Naive thymus-derived CD4-positive, alpha-beta T cell (primary cell): ENCODE measurements at places on chromosomes 1 and 21. TPM values are rescaled to one million over a fixed set of nuclear protein-coding genes. Genes with fewer than 3 reads are reported as not detected.

The TMPRSS3 gene
- 1.5 TPM for total RNA-seq

The PDC gene
- total RNA-seq = not detected

DNA sequence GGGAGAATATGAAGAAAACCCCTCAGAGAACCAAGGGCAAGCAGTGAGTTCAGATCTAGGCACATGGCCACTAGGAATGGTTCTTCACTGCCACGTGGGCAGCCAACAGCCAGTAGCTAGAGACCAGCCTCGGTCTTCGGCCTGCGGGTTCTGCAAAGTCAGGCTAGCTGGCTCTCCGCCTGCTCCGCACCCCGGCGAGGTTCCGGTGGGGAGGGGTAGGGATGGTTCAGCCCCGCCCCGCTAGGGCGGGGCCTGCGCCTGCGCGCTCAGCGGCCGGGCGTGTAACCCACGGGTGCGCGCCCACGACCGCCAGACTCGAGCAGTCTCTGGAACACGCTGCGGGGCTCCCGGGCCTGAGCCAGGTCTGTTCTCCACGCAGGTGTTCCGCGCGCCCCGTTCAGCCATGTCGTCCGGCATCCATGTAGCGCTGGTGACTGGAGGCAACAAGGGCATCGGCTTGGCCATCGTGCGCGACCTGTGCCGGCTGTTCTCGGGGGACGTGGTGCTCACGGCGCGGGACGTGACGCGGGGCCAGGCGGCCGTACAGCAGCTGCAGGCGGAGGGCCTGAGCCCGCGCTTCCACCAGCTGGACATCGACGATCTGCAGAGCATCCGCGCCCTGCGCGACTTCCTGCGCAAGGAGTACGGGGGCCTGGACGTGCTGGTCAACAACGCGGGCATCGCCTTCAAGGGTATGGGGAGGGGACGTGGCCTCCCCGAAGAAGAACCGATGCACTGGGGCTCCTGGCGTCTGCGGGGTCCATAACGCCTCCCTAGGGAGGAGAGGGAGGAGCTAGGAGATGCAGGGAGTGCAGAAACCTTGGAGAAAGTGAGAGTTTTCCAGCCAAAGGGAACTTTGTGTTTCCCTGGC lies at the start of gene CBR1:
Gene CBR1, plus strand, starts transcription at position 312 of the 871 bp plus-strand sequence. Its CDS starts 92 bp downstream, at position 404.
- H3K4me1 ChIP-seq = peaks cover 5% of the 10 kb centered on the region
- peak; percentile 81 for DNase-seq
- H3K27ac ChIP-seq = peak within 1 kb of the TSS; percentile 65

- no peak overlapping the region for H3K4me3 ChIP-seq
- no peaks in the 10 kb centered on the region for H3K27me3 ChIP-seq
- H3K27ac ChIP-seq = no peak overlapping the region
- no peak for DNase-seq
Observed at GRCh38 chr1:182175361-182175931, 113.9 kb upstream of the ZNF648 start.

DNA sequence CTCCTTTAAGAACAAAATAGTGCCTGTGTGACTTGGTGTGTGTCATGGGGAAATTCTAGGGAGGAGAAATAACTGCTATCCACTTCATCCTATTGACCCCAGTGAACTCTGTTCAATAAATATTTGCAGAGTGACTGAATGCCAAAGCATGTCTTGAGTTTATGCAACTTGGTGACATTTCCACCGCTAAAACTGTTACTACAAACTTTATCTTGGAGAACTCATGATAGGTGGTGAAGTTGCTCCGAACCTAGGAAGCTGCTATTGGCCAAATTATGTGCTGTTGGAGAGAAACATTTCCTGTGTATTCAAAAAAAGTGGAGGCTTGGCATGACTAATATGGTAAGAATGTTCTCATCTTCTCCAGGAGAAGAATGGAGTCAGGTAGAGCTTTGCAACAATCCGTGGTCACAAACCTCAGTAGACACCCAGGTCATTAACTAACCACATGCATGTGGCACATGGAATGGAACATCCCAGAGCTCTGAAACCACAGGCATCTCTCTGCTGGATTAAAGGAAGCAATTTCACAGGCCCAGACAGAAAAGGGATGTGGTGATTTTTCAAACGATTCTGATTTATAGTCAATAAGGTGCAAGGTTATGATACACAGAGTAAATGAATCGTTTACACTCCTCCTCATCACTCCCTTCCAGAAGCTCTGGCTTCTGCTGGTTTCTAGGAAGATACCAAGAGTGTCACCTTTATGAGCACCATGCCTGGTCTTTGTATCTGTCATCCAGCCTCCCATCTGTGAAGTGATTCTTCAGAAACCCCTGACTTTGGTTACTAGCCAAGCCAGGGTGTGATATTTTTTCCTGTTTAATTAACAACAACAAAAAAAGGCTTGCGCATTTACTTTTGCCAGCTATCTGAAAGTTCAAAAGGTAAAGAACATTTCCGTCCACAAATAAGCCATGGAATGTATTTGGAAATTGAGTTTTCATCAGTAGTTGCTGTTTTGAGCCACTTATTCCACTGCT lies 361.1 kb downstream of the TGFB2 start:
- no peaks in the 10 kb centered on the region for H3K36me3 ChIP-seq
- H3K27ac ChIP-seq = no peak overlapping the region
- no peak overlapping the region for H3K4me3 ChIP-seq
- no peaks in the 10 kb centered on the region for H3K4me1 ChIP-seq

- no peaks in the 10 kb centered on the region for H3K27me3 ChIP-seq
- no peak overlapping the region for H3K4me3 ChIP-seq
- H3K36me3 ChIP-seq = no peaks in the 10 kb centered on the region
- DNase-seq = no peak
Observed at GRCh38 chr1:88068407-88068960, 615.6 kb upstream of the PKN2 start.

DNA sequence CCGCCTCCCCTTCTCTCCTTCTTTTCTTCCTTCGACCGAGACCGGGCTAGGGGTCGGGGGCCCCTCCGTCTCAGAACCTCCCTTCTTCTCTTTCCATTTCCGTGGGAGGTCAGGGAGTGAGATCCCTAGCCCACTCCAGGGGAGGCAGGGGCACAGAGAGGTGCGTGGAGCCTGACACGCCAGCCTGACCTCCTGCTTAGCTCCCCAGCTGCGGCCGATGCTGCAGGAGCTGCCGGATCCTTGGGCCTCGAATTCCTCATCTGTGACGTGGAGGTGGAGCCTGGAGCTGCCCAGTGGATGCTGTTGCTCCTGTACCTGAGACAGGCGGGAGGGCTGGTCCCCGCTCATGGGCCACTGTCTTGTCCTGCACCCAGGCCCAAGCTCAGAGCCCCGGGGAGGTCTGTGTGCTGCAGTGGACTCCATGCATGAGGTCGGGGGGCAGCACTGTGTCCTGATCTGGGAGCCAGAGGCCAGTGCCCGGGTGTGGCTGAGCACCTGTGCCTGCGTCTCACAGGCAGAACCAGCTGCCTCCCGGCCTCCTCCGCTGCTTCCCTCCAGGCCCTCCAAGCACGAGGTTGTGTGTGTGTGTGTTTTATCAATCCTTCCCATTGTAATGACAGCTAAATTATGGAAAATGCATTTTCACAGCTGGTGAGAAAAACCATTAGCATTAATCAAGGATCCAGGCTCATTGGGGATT lies 55.3 kb upstream of the TTC34 start:
- H3K4me1 ChIP-seq = no peaks in the 10 kb centered on the region
- H3K27ac ChIP-seq = no peak overlapping the region
- H3K36me3 ChIP-seq = no peaks in the 10 kb centered on the region

GRCh38 chr1:220692436-220693228 lies 2.5 kb downstream of the C1orf115 start:
- H3K4me1 ChIP-seq = peaks cover 8% of the 10 kb centered on the region
- H3K36me3 ChIP-seq = no peaks in the 10 kb centered on the region
- no peak overlapping the region for H3K27ac ChIP-seq
- DNase-seq = no peak

The TRIM67 gene
- total RNA-seq = not detected

DNA sequence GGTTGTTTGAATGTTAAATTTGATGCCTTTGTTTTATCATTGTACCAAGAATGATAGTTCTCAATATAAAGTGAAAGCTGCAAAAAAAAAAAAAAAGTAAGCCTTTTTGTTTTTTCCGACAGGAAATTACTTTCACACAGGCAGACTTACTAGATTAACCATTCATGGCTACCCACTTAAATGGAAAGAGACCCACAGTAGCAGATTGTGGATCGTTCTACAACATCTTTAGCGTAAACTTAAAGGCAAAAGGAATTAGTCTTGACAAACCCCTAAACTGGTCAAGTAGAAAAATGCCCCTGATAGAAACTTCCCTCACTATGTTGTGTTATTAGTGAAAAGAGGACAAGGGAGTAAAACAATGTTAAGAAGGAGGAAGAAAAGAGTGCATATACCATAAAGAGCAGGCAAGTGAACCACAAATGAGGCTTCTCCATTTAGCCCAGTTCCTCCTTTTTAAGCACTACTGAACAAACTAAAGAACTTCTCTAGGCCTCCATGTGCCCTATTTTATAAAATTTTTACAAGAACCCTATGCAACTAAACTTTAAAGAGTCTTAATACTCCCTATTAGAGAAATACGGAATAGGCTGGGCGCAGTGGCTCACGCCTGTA lies 1560.3 kb downstream of the MRPL39 start:
- H3K27ac ChIP-seq = no peak overlapping the region
- no peaks in the 10 kb centered on the region for H3K27me3 ChIP-seq
- H3K4me3 ChIP-seq = no peak overlapping the region
- no peaks in the 10 kb centered on the region for H3K36me3 ChIP-seq
- peak; percentile 15 for DNase-seq

GRCh38 chr1:28172713-28173150 lies 3.8 kb downstream of the PTAFR start:
- no peak overlapping the region for H3K27ac ChIP-seq
- no peak overlapping the region for H3K4me3 ChIP-seq
- no peaks in the 10 kb centered on the region for H3K36me3 ChIP-seq
- DNase-seq = peak; percentile 28

The DMRTA2 gene
- total RNA-seq = not detected
